ENCODE measurements at places on chromosomes 4 and X. TPM values are rescaled to one million over a fixed set of nuclear protein-coding genes. Genes with fewer than 3 reads are reported as not detected.
A peak's percentile ranks its signal among the peaks of the same experiment; 100 is the strongest.

- no peaks in the 10 kb centered on the region for H3K4me1 ChIP-seq
- H3K27me3 ChIP-seq, result no peaks in the 10 kb centered on the region
- DNase-seq, result no peak
- peaks cover 18% of the 10 kb centered on the region for H3K36me3 ChIP-seq
Measured at GRCh38 chr4:6143603-6144181, 56.7 kb downstream of the JAKMIP1 start.

DNA sequence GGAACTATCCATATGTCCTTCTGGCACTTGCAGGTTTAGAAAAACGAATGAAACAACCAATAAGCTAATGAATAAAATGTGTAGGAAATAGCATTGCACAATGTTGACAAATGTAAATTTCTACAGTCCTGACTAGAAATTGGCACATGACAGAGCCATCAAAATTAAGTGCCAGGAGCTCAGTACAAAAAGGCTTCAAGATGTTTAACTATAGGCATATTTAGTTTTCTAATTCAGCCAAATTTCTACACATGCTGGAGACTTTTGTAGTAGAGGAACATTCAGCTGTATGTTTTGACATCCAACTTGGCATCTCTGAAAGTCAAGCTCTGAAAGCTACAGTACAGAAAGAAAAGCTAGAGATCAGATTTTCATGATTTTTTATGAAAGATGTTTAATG, 1999.4 kb upstream of the AGA start:
- no peaks in the 10 kb centered on the region for H3K36me3 ChIP-seq
- no peaks in the 10 kb centered on the region for H3K4me1 ChIP-seq
- H3K27ac ChIP-seq, result no peak overlapping the region
- DNase-seq, result no peak
- H3K4me3 ChIP-seq, result no peak overlapping the region

GRCh38 chr4:130922955-130923354, 1827.0 kb downstream of the C4orf33 start:
- DNase-seq, result no peak
- H3K27ac ChIP-seq, result no peak overlapping the region
- no peaks in the 10 kb centered on the region for H3K27me3 ChIP-seq

POF1B gene
- total RNA-seq, result 0.21 TPM

GRCh38 chr4:113657586-113658233, 103.8 kb downstream of the CAMK2D start:
- DNase-seq, result no peak
- H3K27ac ChIP-seq, result peak overlapping the region; percentile 16
- H3K36me3 ChIP-seq, result peaks cover 30% of the 10 kb centered on the region
- H3K4me1 ChIP-seq, result peaks cover 35% of the 10 kb centered on the region

SPANXA2 gene
- not detected for total RNA-seq

GRCh38 chr4:101136373-101137370, 210.7 kb downstream of the PPP3CA start:
- no peak overlapping the region for H3K4me3 ChIP-seq
- no peak overlapping the region for H3K27ac ChIP-seq
- DNase-seq, result no peak
- H3K27me3 ChIP-seq, result no peaks in the 10 kb centered on the region

- H3K36me3 ChIP-seq, result no peaks in the 10 kb centered on the region
- H3K27me3 ChIP-seq, result no peaks in the 10 kb centered on the region
- H3K27ac ChIP-seq, result no peak overlapping the region
- H3K4me1 ChIP-seq, result no peaks in the 10 kb centered on the region
- no peak overlapping the region for H3K4me3 ChIP-seq
Measured at GRCh38 chrX:151725338-151725614, 9.3 kb upstream of the CNGA2 start.

ZNF157 gene
- total RNA-seq, result 0.50 TPM

ZNF630 gene
- total RNA-seq, result 2.4 TPM

DNA sequence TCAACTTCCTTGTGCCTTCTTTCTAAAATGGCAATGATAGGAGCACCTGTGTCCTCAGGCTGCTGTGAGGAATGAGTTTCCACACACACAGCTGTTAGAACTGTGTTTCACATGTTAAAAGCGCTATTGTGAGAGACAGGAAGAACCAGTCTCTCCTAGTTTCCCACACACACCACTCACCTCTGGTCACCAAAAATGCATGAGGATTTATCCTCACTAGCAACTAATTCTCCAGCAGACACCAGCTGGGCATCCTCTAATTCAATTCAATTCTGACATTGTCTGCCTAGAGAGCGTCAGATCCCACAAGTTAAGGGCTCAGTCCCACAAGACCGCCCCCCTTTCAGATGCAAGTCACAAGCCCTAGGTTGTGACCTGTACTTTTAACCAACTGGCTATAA, 29.0 kb upstream of the SLC2A9 start:
- H3K27me3 ChIP-seq, result no peaks in the 10 kb centered on the region
- no peaks in the 10 kb centered on the region for H3K36me3 ChIP-seq
- no peaks in the 10 kb centered on the region for H3K4me1 ChIP-seq

- no peak for DNase-seq
- no peaks in the 10 kb centered on the region for H3K27me3 ChIP-seq
- H3K4me1 ChIP-seq, result peaks cover 3% of the 10 kb centered on the region
- no peak overlapping the region for H3K27ac ChIP-seq
- H3K4me3 ChIP-seq, result no peak overlapping the region
Measured at GRCh38 chr4:119197772-119198212, 14.7 kb upstream of the USP53 start.

GRCh38 chr4:72875545-72875944, 194.0 kb downstream of the COX18 start:
- H3K4me1 ChIP-seq, result no peaks in the 10 kb centered on the region
- H3K36me3 ChIP-seq, result no peaks in the 10 kb centered on the region
- no peaks in the 10 kb centered on the region for H3K27me3 ChIP-seq

DNA sequence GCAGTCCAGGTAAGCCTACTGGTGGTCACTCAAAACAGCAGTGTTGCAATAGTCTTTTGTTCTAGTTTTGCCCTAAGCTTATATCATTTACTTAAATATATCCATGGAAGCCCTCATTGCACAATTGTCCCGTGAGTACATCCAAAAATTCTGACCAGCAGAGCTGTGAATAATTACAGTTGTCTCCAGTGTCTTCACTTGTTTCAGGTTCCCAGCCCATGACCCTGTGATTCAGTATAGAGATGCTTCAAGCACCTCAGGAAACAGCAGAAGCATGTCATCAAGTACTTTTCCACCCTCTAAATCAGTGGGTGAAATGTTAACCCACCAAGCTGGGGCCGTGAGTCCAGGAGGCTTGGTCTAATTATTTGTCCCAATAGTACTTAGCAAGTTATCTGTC, 214.9 kb upstream of the RPS6KA3 start:
- no peak for DNase-seq
- H3K27ac ChIP-seq, result no peak overlapping the region
- H3K27me3 ChIP-seq, result no peaks in the 10 kb centered on the region
- no peaks in the 10 kb centered on the region for H3K36me3 ChIP-seq
- H3K4me3 ChIP-seq, result no peak overlapping the region
- no peaks in the 10 kb centered on the region for H3K4me1 ChIP-seq

DUX4 gene
- not detected for total RNA-seq

DNA sequence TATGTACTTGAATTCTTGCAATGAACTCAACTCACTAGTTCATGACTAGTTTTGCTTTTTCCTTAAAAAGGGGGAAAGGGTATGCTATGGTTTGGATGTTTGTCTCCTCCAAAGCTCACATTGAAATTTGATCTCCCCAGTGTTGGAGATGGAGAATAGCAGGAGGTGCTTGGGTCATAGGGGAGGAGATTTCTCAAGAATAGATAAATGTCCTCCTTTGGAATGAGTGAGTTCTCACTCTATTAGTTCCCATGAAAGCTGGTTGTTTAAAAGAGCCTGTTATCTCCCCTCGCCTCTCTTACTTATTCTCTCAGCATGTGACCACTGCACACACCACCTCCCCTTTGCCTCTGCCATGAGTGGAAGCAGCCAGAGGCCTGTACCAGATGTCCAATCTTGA, 109.4 kb upstream of the INTU start:
- H3K4me1 ChIP-seq, result no peaks in the 10 kb centered on the region
- no peak overlapping the region for H3K27ac ChIP-seq
- no peaks in the 10 kb centered on the region for H3K27me3 ChIP-seq
- H3K4me3 ChIP-seq, result no peak overlapping the region
- DNase-seq, result no peak

DNA sequence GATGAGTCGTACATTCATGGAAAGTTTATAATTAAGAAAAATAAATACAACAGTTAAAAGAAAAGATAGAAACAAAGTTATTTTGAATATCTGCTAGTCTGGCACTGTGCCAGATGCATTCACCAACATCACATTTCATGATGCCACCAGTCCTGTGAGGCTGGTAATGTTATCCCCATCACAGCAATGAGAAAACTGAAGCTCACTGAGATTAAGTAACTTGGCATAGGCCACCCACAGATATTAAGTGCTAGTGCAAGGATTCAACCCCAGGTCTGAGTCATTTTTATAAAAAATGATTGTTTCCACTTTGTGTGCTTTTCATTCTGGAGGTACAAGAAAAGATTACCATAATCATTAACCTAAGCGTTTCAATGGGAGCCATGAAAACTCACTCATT, 65.0 kb upstream of the IL15 start:
- H3K27ac ChIP-seq, result no peak overlapping the region
- H3K4me1 ChIP-seq, result no peaks in the 10 kb centered on the region
- no peaks in the 10 kb centered on the region for H3K36me3 ChIP-seq
- H3K4me3 ChIP-seq, result no peak overlapping the region
- no peaks in the 10 kb centered on the region for H3K27me3 ChIP-seq
- DNase-seq, result no peak

GRCh38 chrX:24536551-24536950, 71.5 kb downstream of the PDK3 start:
- H3K27me3 ChIP-seq, result no peaks in the 10 kb centered on the region
- no peak for DNase-seq
- H3K4me3 ChIP-seq, result no peak overlapping the region
- no peaks in the 10 kb centered on the region for H3K4me1 ChIP-seq
- H3K36me3 ChIP-seq, result peaks cover 4% of the 10 kb centered on the region
- no peak overlapping the region for H3K27ac ChIP-seq

- no peaks in the 10 kb centered on the region for H3K36me3 ChIP-seq
- H3K27me3 ChIP-seq, result peaks cover 6% of the 10 kb centered on the region
- no peak overlapping the region for H3K4me3 ChIP-seq
- no peaks in the 10 kb centered on the region for H3K4me1 ChIP-seq
- DNase-seq, result no peak
Measured at GRCh38 chr4:68184923-68185322, 55.3 kb upstream of the TMPRSS11F start.

DNA sequence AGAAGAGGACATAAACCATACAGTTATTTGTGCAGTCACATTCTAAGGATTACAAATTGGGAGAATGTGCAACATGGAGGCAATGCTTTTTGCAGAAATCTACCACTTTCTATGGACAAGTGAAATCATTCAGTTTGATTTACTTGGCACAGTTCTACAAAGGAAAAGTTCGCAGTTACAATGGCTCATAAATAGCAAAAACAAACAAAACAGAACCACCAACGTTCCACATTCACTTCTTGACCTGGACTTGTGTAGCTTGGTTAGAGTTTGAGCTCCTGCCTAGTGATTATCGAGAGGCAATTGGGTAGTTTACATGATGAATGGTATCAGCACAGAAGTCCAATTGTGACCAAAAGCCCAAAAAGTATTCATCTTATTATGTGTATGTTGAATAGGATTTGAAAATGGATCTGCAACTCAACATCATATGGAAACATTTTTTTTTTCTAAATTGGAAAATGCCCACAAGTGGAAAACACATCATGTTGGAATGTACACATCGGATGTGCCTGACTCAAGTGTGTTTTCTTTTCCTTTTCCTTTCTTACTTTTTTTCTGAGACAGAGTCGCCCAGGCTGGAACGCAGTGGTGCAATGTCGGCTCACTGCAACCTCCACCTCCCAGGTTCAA, 123.8 kb downstream of the LUZP4 start:
- no peaks in the 10 kb centered on the region for H3K36me3 ChIP-seq
- no peak for DNase-seq
- H3K4me1 ChIP-seq, result no peaks in the 10 kb centered on the region
- no peak overlapping the region for H3K27ac ChIP-seq

DNA sequence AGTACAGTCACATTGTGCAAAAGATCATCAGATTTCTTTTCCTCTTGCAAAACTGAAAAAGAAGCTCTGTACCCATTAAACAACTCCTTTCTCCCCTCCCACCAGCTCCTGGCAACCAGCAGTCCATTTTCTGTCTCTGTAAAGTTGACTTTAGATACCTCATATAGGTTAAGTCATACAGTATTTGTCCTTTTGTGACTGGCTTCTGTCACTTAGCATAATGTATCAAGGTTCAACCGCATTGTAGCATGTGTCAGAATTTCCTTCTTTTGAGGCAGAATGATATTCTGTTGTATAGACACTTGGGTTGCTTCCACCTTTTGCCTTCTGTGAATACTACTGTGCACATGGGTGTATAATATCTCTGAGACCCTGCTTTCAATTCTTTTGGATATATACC, 121.8 kb downstream of the SH3KBP1 start:
- peak overlapping the region; percentile 12 for H3K4me3 ChIP-seq
- H3K4me1 ChIP-seq, result peaks cover 79% of the 10 kb centered on the region
- H3K36me3 ChIP-seq, result peaks cover 3% of the 10 kb centered on the region
- DNase-seq, result peak; percentile 41
- peak overlapping the region; percentile 71 for H3K27ac ChIP-seq

FABP2 gene
- not detected for total RNA-seq

BGN gene
- total RNA-seq, result not detected

DNA sequence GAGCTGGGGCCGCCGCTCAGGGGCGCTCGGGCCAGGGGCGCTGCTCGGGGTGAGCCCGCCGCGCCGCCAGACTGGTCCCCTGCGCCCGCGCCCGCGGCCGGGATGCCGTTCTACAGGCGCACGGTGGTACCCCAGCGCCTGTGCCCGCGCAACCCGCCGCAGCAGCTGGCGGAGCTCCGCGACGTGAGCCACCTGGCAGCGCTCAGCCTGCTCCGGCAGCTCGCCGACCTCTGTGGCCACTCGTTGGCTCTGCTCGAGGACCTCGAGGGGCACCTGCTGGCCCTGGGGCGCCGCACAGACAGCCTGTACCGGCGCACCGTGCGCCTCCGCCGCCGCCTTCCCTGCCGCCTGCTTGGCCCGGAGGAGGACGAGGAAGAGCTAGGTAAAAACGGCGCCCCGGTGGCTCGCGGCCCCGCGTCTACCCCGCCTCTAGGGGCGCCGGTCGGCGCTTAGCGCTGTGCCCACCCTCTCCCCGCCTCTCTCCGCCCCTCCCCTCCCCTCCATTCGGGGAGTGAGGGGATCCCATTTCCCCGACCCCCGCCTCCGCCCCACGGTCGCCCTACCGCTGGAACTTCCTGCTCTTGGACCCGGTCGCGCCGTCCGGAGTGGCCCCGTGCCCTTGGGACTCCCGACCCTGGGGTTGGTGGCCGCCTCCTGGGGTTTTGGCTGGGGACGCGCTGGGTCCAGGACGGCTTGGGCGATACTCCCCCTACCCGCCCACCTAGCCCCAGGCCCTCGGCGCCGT, 513 bp downstream of the NHSL2 start:
- peaks cover 2% of the 10 kb centered on the region for H3K4me1 ChIP-seq
- H3K4me3 ChIP-seq, result peak overlapping the region; percentile 26

RBM46 gene
- not detected for total RNA-seq

COX7B2 gene
- not detected for total RNA-seq

DNA sequence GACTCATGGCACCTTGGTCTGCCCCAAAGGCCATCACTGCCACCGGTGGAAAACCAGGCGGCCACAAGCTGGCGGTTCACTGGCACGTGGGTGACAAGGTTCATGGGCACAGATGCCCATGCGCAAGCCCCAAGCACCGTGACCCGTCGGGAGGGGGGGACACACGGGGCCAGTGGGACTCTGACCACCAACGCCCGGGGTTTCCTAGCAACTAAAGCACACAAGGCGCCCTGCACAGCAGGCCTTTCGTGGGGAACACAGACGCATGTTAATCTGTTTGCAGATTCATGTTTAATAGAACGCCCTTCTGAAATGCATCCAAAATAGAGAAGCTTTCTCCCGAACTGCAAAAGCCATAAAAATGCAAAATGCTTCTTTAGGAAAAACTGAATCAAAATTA, 43.9 kb downstream of the FAM53A start:
- DNase-seq, result no peak
- H3K27ac ChIP-seq, result no peak overlapping the region
- no peaks in the 10 kb centered on the region for H3K4me1 ChIP-seq
- H3K36me3 ChIP-seq, result no peaks in the 10 kb centered on the region
- no peak overlapping the region for H3K4me3 ChIP-seq

All from activated CD4-positive, alpha-beta memory T cell treated with anti-CD3 and anti-CD28 coated beads for 36 hours (primary cell).